ENCODE measurements at places on chromosomes 5 and 9.
A peak's percentile ranks its signal among the peaks of the same experiment; 100 is the strongest.

- H3K4me3 ChIP-seq: no peak overlapping the region
- no peak for DNase-seq
- no peaks in the 10 kb centered on the region for H3K36me3 ChIP-seq
- H3K27me3 ChIP-seq: no peaks in the 10 kb centered on the region
- H3K4me1 ChIP-seq: no peaks in the 10 kb centered on the region
Observed at GRCh38 chr5:61298580-61298979, 33.5 kb upstream of the ZSWIM6 start.

GRCh38 chr5:82754759-82755158, 322.4 kb downstream of the TMEM167A start:
- no peaks in the 10 kb centered on the region for H3K36me3 ChIP-seq
- H3K27me3 ChIP-seq: no peaks in the 10 kb centered on the region
- H3K27ac ChIP-seq: no peak overlapping the region
- no peak for DNase-seq

GRCh38 chr9:123326662-123327093, 29.3 kb upstream of the CRB2 start:
- H3K27ac ChIP-seq: peak overlapping the region; percentile 17
- H3K4me3 ChIP-seq: no peak overlapping the region
- H3K4me1 ChIP-seq: peaks cover 26% of the 10 kb centered on the region
- H3K36me3 ChIP-seq: no peaks in the 10 kb centered on the region
- H3K27me3 ChIP-seq: no peaks in the 10 kb centered on the region
- DNase-seq: no peak

- no peaks in the 10 kb centered on the region for H3K27me3 ChIP-seq
- H3K4me1 ChIP-seq: no peaks in the 10 kb centered on the region
- H3K27ac ChIP-seq: no peak overlapping the region
- H3K4me3 ChIP-seq: no peak overlapping the region
Observed at GRCh38 chr5:41270423-41271251, 57.3 kb upstream of the C6 start.

DNA sequence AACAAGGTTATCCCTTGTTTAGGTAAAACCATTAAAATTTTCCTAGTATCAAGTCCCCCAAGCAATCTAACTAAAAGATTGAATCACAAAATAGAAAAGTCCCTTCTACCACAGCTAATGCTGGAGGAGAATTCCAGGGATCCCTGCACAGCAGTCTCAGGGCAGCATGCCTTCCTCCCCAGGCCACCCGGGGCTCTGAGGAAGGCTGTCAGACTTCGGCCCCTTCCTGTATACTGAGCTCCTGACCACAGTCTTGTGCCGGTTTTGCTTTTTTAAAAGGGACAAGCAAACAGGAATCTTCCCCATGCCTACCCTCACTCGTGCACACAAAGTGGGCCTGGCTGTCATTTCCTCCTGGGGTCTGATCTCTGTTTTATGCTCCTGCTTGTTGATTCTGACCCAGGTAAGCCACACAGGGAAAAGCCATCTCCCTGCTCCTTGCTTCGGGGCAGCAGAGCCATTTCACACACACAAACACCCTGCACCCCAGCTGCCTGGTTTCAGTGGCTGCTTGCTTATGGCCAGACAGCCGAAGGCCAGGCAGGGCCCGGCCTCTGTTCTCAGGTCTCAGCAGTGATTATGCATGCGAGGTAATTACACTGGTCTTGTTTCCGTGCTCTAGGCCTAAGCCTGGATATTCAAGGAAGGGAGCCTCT, 211.9 kb downstream of the NXNL2 start:
- no peaks in the 10 kb centered on the region for H3K27me3 ChIP-seq
- H3K36me3 ChIP-seq: no peaks in the 10 kb centered on the region
- DNase-seq: no peak

- no peaks in the 10 kb centered on the region for H3K36me3 ChIP-seq
- H3K27ac ChIP-seq: no peak overlapping the region
- no peaks in the 10 kb centered on the region for H3K27me3 ChIP-seq
- no peak for DNase-seq
Observed at GRCh38 chr9:124423591-124423990, 8.3 kb upstream of the PSMB7 start.

- H3K27ac ChIP-seq: no peak overlapping the region
- no peak for DNase-seq
- H3K4me3 ChIP-seq: no peak overlapping the region
Observed at GRCh38 chr5:71705421-71705820, 13.7 kb upstream of the CARTPT start.

DNA sequence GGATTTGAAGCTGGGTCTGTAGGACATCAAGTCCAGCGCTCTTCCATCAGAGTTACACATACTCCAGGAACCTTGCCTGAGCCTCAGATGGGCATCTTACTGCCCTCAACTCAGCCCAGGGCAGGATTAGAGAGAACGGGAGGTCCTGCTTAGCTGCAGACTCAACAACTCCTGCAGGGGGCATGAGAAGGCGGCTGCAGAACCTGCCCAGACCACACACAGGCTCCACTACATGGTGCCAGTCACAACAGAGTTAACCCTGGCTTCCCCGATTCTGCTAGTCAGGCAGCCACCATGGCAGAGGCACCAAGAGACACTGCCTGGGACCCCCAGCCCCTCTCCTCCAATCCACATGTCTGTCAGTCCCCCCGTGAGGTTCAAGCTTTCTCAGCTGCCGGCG, 23.9 kb upstream of the CPLX2 start:
- H3K4me3 ChIP-seq: no peak overlapping the region
- no peak for DNase-seq
- no peaks in the 10 kb centered on the region for H3K27me3 ChIP-seq
- H3K27ac ChIP-seq: no peak overlapping the region
- no peaks in the 10 kb centered on the region for H3K36me3 ChIP-seq

GRCh38 chr9:135014311-135015010, 73.0 kb upstream of the OLFM1 start:
- no peaks in the 10 kb centered on the region for H3K27me3 ChIP-seq
- no peak overlapping the region for H3K4me3 ChIP-seq
- DNase-seq: no peak

GRCh38 chr5:61507232-61507631, 175.2 kb downstream of the ZSWIM6 start:
- no peak overlapping the region for H3K4me3 ChIP-seq
- no peaks in the 10 kb centered on the region for H3K4me1 ChIP-seq
- no peaks in the 10 kb centered on the region for H3K36me3 ChIP-seq
- H3K27ac ChIP-seq: no peak overlapping the region

DNA sequence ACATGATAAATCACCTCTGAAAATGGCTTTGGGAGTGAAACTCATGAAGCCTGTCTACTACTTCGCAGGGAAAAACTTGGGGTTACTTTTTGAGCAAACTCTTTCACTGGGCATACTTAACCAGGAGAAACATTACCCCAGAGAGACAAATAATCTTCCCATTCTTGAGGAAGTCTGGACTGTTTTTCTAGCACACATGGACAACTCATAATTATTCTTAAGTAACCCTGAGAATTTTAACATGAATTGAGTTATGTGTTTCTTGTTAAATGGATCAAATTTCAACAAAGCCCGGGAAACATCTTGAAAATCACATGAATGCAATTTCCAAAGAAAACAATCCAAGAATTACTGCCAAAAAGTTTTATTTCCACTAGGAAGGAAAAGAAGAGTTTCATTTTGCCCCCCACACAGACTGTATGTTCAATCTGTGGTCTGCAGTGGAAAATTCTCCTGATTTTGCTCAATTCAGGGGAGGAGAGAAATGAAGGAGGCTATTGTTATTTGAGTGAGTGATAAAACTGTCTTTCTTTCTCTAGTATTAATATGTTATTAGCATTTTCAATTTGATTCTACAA, 564.8 kb upstream of the CLINT1 start:
- H3K36me3 ChIP-seq: no peaks in the 10 kb centered on the region
- H3K4me1 ChIP-seq: no peaks in the 10 kb centered on the region
- H3K27ac ChIP-seq: no peak overlapping the region
- no peak for DNase-seq
- H3K4me3 ChIP-seq: no peak overlapping the region
- H3K27me3 ChIP-seq: no peaks in the 10 kb centered on the region

DNA sequence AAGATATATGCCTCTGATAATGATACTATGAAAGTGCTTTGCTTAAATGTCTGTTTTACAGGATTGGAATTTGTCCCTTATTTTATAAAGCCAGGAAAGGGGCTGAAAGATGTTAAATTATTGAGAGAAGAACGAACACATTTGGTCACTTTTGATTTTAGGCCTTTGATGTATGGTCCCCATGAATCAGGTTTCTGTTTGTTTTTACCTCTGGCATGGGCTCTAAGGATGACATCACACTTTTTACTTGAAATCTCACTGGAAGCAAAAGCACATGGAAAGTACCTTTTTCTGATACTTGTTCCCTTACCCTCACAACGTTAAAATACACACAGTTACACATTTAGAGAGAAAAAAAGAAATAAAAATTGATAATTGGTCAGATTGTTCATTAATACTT, 6.9 kb downstream of the OTULIN start:
- H3K27me3 ChIP-seq: no peaks in the 10 kb centered on the region
- H3K4me1 ChIP-seq: peaks cover 89% of the 10 kb centered on the region
- no peak overlapping the region for H3K27ac ChIP-seq
- DNase-seq: no peak

DNA sequence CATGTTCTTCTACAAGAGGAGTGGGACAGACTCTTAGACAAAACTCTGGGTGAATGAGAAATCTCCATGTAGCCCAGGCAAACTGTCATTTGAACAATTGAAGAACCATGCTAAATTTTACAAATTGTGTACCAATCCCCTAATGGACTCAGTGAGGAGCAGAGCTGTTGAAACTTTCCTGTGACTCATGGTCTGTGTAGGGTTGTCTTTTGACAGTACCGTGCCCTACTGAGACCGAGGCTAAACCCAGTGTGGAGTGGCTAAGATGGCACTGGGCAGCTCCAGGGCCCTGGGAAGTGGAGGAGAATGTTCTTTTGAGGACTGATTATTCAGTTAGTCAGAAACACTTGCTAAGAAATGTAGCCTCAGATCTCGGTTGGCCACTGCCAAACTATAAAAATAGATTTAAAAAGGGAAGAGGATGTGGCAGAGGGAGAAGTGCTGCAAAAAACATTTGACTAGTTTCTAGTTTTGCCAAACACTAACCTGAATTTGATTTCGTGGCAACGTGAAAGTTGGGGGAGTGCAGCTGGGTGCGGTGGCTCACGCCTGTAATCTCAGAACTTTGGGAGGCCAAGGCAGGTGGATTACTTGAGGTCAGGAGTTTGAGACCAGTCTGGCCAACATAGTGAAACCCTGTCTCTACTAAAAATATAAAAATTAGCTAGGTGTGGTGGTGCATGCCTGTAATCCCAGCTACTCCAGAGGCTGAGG, 24.7 kb downstream of the POU4F3 start:
- H3K27ac ChIP-seq: no peak overlapping the region
- H3K27me3 ChIP-seq: no peaks in the 10 kb centered on the region
- no peak for DNase-seq

- no peaks in the 10 kb centered on the region for H3K27me3 ChIP-seq
- no peaks in the 10 kb centered on the region for H3K4me1 ChIP-seq
- no peaks in the 10 kb centered on the region for H3K36me3 ChIP-seq
- H3K4me3 ChIP-seq: no peak overlapping the region
Observed at GRCh38 chr5:151313357-151313756, 9.8 kb upstream of the SLC36A3 start.

DNA sequence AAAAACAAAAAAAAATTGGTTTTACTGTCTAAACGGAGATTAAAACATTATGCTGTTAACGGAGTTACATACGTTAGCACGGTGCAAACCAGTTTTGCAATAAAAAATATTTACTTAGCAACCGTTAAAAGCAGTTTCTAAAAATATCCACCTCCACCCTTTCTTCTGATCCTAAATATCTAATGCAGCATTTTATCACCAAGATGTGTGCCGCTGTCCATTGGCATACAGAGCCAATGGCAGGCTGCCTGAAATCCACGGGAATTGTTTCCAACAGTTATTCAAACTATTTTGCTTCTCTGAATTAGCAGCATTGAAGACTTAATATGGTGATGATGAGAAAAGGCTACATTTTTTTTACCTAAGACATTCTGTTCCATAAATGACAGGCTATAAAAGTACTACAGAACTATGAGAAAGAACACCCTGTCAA, 61.6 kb downstream of the CSNK1A1 start:
- no peak overlapping the region for H3K27ac ChIP-seq
- no peaks in the 10 kb centered on the region for H3K4me1 ChIP-seq
- no peaks in the 10 kb centered on the region for H3K27me3 ChIP-seq
- H3K4me3 ChIP-seq: no peak overlapping the region

GRCh38 chr9:29928072-29928471, 2354.8 kb upstream of the C9orf72 start:
- H3K27ac ChIP-seq: no peak overlapping the region
- H3K4me3 ChIP-seq: no peak overlapping the region
- no peak for DNase-seq
- H3K36me3 ChIP-seq: no peaks in the 10 kb centered on the region
- H3K4me1 ChIP-seq: no peaks in the 10 kb centered on the region

DNA sequence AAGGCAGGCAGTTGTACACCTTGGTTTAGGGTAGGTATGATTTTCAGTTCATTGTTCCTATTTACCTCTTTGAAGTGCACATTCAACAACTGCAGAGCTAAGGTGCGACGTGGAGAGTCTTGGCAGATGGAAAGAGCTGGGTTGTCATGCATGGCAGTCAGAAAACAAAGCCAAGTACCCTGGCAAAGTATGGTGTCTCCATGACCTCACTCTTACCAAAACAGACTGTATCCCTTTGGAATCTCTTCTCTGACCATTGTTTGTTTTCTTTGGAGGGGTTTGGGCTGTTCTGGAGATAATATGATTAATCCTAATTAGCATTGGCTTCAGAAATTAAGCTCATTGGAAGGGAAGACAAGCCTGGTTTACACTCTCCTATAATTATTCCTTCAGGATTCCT, 665.7 kb downstream of the DNAH5 start:
- no peaks in the 10 kb centered on the region for H3K36me3 ChIP-seq
- H3K27ac ChIP-seq: no peak overlapping the region
- no peak for DNase-seq
- H3K27me3 ChIP-seq: no peaks in the 10 kb centered on the region
- no peaks in the 10 kb centered on the region for H3K4me1 ChIP-seq

GRCh38 chr9:86093788-86094555, 5.4 kb downstream of the GOLM1 start:
- H3K36me3 ChIP-seq: no peaks in the 10 kb centered on the region
- peaks cover 9% of the 10 kb centered on the region for H3K27me3 ChIP-seq
- no peak for DNase-seq
- no peak overlapping the region for H3K4me3 ChIP-seq

DNA sequence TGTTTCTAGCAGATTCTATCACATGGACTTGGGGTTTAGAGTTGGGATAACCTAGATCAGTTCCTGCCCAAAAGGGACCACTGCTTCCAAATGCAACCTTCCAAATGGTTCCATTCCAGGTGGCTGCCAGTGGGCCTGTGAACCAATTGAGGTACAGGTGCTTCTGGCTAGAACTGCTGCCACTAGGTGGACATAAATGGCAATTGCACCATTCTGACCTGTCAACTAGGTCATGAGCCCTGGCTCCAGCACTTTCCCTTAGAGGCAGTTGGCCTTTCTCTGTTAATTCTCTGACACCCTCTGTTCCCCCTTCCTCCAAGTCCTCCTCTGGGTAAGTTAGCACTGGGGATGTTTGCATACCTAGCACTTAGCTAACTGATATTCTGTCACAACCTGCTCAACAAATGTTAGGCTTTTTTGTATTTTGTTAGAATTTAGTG, 16.6 kb upstream of the HEMGN start:
- H3K27ac ChIP-seq: no peak overlapping the region
- no peaks in the 10 kb centered on the region for H3K27me3 ChIP-seq
- no peaks in the 10 kb centered on the region for H3K36me3 ChIP-seq

Measured in CD8-positive, alpha-beta memory T cell (primary cell).